ENCODE measurements at places on chromosomes 16 and 17. TPM values are rescaled to one million over a fixed set of nuclear protein-coding genes. Genes with fewer than 3 reads are reported as not detected.
A peak's percentile ranks its signal among the peaks of the same experiment; 100 is the strongest.

DNA sequence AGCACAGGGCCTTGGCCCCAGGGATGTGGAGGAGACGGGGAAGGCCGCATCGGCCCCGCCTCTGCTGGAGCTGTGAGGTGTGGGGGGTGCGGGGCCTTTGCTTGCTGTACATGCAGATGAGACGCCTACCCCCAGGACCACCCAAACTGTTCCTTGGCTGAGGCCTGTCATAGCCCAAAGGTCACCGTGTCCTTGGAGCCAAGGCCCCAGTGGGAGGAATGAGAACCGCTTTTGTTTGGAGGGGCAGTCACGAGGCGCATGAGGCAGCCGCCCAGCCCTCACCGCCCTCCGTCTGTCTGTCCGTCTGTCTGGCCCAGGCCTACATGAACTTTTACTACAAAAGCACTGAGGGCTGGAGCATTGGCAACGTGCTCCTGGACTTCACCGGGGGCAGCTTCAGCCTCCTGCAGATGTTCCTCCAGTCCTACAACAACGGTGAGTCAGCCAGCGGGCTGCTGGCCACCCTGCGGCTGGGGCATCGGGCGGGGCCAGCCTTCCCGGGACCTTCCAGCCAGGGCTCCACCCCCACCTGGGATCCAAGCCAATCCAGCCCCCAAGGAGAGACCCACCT, 8.8 kb downstream of the TAX1BP3 start:
- DNase-seq: peak; percentile 80

DNA sequence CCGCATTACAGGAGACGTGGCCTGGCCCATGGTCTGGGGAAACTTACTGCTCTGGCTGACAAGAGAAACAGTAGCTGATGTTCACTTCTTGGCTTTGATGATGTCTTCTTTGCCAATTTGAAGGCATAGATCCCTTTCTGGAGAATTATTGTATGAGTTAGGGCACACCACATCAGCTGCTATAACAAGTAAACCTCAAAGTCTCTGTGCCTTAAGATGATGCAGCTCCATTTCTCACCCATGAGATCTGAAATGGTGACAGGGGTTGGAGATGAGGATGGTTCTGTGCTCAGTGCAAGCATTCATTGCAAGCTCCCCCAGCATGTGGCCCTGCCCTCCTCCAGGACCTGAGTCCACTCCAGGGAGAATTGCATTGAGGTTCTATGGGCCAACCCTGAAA, 157.4 kb downstream of the IRX5 start:
- no peak for DNase-seq

The NPIPB8 gene
- total RNA-seq: 0.50 TPM

DNA sequence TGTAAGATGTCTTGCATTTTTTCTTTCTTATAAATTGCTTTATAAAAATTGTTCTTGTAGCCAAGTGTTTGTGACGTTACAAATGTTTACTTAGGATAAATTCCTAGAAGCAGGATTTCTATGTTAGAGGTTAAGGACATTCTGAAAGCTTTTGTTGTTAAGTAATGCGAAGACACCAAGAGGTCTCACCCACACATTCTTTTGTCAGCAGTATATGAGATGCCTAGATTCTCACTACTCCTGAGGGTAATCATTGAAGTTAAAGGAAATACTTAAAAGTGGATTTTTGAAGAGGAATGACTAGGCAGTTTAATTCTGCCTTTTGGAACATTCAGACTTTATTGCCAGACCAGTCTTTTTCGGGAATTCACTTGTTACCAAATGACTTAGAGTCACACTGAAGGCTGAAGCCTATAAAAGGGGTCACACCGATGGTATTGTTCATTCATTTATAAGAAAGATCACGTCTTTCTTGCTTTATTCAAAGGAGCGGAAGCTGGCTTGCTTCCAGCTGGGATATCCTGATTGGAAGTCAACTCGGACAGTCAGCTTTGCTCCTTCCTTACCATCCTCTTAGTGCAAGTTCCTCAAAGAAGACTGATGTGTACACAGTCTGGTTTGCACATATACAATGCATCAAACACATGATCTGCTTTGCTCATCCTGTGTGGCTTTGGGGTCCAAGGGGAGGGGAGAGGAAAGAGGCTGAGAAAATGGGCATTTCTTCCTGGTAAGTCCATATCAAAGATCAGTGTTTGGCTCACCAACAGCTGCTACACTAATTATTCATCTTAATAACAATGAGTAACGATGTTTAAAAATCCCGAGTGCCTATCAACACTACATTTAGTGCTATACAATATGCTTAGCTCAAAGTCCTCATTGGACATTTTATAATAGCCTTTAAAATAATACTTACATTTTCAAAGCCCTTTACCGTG, 160.0 kb downstream of the MAP2K6 start:
- no peak for DNase-seq

DNA sequence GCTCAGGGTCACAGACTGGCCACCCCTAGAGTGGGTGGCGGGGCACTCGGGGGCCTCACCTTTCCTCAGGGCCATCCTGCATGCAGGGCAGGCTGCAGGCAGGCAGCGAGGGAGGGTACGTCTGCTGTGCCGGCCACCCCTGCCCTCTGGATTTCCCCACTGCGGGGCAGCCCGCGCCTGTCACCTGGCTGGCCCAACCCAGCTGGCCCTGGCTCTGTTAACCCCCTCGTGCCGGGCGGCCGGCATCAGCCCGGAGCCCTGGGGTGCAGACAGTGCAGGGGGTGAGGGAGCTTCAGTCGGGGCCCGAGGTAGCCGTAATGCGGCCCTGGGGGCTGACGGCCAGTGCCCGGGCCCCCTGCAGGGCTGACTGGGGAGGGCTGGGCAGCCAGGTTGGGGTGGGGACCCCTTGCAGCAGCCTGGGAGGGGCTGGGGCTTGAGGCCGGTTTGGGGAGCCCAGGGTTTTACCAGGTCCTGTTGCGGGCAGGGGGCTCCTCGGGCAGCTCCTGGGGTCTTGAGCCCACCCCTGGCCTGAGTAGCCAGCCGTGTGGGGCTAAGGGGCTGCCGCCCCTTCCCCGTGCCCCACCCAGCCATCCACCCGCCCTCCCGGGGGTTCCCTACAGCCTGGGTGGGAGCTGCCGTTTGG, at the start of gene IGFALS:
TSS of gene IGFALS (minus strand) at position 128 of the 643 bp plus-strand sequence. CDS start at position 75, 53 bp downstream.
- DNase-seq: no peak

The TNP2 gene
- total RNA-seq: not detected

The NFATC3 gene
- 27.3 TPM for total RNA-seq

The DNASE1 gene
- 13.8 TPM for total RNA-seq

- no peak for DNase-seq
These were observed 1.8 kb downstream of the KCNJ16 start for GRCh38 chr17:70076831-70077230.

DNA sequence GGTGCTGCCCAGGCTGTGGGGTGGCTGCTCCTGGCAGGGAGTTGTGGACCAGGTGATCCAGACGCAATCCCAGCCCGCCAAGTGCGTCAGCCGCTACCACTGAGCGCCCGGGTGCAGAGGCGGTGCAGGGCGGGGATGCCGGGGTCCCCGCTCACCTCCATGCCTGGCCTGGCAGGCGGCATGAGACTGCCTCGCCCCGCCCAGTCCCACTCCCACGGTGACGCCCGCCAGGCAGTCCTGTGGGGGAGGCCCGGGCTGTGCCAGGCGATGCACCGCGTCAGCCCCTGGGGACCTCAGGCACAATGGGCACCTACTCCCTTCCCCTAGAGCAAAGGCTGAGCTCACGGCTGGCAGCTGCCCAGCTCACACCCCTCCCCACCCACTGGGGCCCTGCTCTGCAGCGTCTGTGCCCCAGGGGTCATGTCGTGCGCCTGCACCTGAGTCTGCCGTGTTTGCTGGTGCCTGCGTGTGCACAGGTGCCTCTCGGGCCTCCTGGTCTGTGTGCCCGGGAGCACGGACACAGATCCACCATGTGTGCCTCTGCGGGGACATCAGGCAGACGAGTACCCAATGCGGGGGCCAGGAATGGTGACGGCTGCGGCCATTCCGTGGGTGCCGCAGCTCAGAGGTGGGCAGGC, 5.3 kb downstream of the RPUSD1 start:
- peak; percentile 29 for DNase-seq

- DNase-seq: peak; percentile 36
These were observed 32.6 kb upstream of the TAC4 start for GRCh38 chr17:49880291-49881053.

The SERPINF2 gene
- 1.7 TPM for total RNA-seq

DNA sequence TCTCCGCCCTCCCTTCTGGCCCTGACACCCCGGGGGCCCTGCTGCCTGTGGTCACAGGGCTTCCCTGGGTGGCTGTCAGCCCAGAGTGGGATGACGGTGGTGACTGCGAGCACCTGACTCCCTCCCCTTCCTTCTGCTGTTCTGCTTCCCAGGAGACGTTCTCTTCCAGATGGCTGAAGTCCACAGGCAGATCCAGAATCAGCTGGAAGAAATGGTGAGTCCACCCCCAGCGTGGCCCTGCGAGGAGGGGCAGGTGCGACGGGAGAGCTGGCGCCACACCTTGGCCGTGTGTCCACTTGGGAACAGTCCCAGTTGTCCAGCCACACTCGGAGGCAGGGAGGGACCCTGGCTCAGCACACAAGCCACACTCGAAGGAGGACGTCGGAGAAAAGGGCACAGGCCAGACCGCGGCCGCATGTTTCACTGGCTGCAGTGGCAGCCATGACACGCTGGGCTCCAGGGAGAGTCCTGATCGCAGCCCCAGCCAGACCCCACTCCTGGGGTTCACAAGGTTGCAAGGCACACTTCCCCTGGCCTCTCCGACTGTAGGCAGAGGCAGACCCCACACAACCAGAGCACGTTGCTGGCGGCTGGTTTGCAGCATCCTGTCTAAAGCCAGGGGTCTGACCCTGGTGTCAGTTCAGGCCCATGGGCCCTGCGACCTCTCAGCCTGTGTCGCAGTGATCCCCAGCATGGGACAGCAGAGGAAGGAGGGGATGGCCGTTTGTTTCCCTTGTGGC, 49.9 kb downstream of the BAIAP2 start:
- no peak for DNase-seq

The TPPP3 gene
- total RNA-seq: not detected
